ENCODE measurements at places on chromosomes 1 and 21. TPM values are rescaled to one million over a fixed set of nuclear protein-coding genes. Genes with fewer than 3 reads are reported as not detected.

S100A1 gene
- polyA plus RNA-seq = 5.0 TPM

NEK2 gene
- polyA plus RNA-seq = 9.4 TPM

LDLRAP1 gene
- polyA plus RNA-seq = 14.2 TPM

HES2 gene
- 0.89 TPM for polyA plus RNA-seq

GSTM1 gene
- 89.9 TPM for polyA plus RNA-seq

PALMD gene
- polyA plus RNA-seq = 80.8 TPM

WLS gene
- 100 TPM for polyA plus RNA-seq

FCGR3A gene
- 1.7 TPM for polyA plus RNA-seq

FAM89A gene
- 10.1 TPM for polyA plus RNA-seq

CD247 gene
- polyA plus RNA-seq = not detected

HJV gene
- 56.1 TPM for polyA plus RNA-seq

MTARC1 gene
- 7.5 TPM for polyA plus RNA-seq

C1orf216 gene
- 6.4 TPM for polyA plus RNA-seq

TGFB2 gene
- polyA plus RNA-seq = 77.3 TPM

CSRP1 gene
- polyA plus RNA-seq = 119 TPM

LTN1 gene
- 22.7 TPM for polyA plus RNA-seq

IRF6 gene
- 0.52 TPM for polyA plus RNA-seq

RIPPLY3 gene
- polyA plus RNA-seq = 0.15 TPM

MYBPH gene
- 252 TPM for polyA plus RNA-seq

CHRNB2 gene
- 0.14 TPM for polyA plus RNA-seq

DCAF6 gene
- polyA plus RNA-seq = 137 TPM

PLA2G4A gene
- polyA plus RNA-seq = 4.8 TPM

OR2T29 gene
- polyA plus RNA-seq = not detected

PTPRU gene
- polyA plus RNA-seq = 26.3 TPM

MXRA8 gene
- 60.7 TPM for polyA plus RNA-seq

ASPM gene
- polyA plus RNA-seq = 15.3 TPM

TNNT2 gene
- 1,008 TPM for polyA plus RNA-seq

CNR2 gene
- not detected for polyA plus RNA-seq

EFCAB7 gene
- 14.8 TPM for polyA plus RNA-seq

ANGPTL1 gene
- 148 TPM for polyA plus RNA-seq

PPM1J gene
- polyA plus RNA-seq = 2.9 TPM

CLCA1 gene
- polyA plus RNA-seq = not detected

OR2L3 gene
- not detected for polyA plus RNA-seq

NID1 gene
- polyA plus RNA-seq = 252 TPM

ACTA1 gene
- polyA plus RNA-seq = 3,117 TPM

CACHD1 gene
- polyA plus RNA-seq = 8.9 TPM

FCRL4 gene
- not detected for polyA plus RNA-seq

REN gene
- 0.32 TPM for polyA plus RNA-seq

Measured in muscle of arm (tissue), 14 donors.